CD4-positive, alpha-beta T cell treated with Interleukin-17A for 1 hour (primary cell): ENCODE measurements at places on chromosomes 13 and 19.
A peak's percentile ranks its signal among the peaks of the same experiment; 100 is the strongest.

GRCh38 chr13:69616396-69616795, 491.2 kb upstream of the ATXN8OS start:
- DNase-seq = no peak

GRCh38 chr13:36530861-36531590, 98.7 kb downstream of the CCNA1 start:
- DNase-seq = no peak

GRCh38 chr19:45676851-45677263, 8.8 kb downstream of the GIPR start:
- DNase-seq = peak; percentile 57

GRCh38 chr19:49149652-49150105, 5.5 kb downstream of the HRC start:
- no peak for DNase-seq

DNA sequence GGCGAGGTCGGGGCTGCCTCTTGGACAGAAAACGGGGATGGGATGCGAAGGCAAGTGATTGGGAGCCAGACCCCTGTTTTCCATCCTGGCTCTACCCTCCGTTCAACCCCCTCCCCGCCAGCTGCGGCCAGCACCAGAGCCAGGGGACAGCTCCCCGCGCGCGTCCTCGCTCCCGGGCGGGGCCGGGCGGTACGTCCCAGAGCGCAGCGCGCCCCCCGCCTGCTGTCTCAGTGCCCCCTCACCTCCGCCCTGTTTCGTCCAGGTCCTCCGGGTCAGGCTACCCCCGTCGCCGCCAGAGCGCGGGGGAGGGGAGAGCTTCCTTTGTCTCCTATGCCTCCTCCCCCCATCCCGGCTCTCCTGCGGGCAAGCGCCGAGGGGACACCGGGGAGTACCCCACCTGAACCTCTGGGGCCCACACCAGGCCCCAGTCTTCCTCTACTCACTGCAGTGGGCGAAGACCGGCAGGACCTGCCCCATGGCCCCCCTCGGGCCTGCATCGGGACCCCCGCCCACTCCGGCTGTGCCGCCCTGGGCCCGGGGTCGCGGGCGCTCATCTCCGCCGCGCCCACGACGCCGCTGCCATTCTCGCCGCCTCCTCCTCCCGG, 396 bp downstream of the RTN2 start:
- DNase-seq = peak; percentile 45

- DNase-seq = no peak
Observed at GRCh38 chr19:1472231-1473084, 6.6 kb downstream of the C19orf25 start.

DNA sequence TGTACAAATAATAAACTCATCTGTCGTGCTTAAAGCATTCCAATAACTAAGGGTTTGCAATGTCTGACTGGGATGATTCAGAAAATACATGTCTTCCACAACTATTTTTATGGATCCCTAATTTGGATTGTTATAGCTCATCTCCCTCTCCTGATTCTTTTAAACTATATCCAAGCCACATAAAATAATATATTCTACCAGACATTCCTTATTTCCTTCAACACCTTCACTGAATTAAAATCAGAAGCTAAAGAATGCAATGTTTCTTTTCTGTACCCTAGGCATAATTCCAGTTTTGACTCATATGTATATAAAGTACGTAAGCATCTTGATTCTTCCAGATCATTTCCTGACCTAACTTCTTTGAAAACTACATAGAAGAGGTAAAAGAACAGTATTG, 420.4 kb downstream of the EFNB2 start:
- DNase-seq = no peak
